ENCODE measurements at places on chromosomes 5 and 9. TPM values are rescaled to one million over a fixed set of nuclear protein-coding genes. Genes with fewer than 3 reads are reported as not detected.

NR2F1-AS1 gene
- not detected for total RNA-seq

GFI1B gene
- not detected for total RNA-seq

DMRT3 gene
- total RNA-seq: not detected

DNA sequence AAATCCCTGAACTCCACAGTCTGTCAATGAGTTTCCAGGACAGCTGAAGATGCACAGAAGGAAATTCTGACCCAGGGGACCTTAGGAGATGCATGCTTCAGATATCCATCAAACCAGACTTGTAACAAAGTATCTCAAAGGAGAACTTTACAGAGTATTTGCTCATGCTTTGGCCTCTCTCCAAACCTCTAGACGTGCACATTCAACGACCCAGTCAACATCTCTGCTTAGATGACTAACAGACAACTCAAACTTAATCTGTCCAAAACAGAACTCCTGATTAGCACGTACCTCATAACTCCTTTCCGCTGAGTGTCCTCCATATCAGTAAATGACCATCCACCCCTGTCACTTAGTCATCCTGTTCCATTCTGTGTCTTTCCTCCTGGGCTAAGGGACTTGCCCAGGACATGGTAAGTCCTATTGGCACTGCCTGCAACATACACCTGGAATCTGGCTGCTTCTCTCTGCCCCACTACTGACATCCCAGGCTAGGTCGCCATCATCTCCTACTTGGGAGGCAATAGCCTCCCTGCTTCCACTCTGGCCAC, 107.4 kb downstream of the LMNB1 start:
- DNase-seq: no peak

DNA sequence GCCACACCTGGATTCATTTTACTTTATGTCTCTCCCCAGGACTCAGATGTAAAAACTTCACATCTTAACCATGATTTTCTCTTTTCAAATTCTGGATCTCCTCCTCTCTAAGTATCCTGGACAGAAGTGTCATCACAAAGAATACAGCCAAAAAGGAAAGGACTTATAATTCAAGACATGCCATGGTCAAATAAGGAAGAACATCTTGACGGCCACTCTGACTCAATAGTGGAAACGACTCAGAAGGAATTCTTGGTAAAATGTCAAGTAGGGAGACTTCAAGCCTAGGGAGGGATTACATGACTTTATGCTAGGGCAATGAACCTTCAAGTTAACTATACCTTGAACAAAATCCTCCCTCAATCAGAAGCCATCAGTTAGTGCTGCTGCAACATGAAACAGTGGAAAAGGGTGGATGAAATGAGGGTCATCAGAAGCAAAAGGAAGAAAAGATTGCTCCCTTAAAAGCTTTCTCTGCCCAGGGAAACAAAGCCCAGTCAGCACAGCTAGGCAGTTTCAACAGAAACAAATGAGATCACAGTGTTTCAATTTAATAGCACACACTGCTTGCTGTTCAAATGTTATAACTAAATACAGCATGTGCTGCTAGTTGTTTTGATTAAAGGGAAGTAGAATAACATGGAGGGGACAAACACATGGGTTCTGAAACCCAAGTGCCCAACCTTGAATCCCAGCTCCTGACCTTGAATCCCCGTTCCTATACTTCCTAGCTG, 101.4 kb downstream of the LPAR1 start:
- DNase-seq: no peak

- DNase-seq: no peak
Measured at GRCh38 chr5:143456952-143457547, 53.6 kb upstream of the NR3C1 start.

- no peak for DNase-seq
Measured at GRCh38 chr5:137191179-137191578, 307.9 kb downstream of the SPOCK1 start.

- DNase-seq: no peak
Measured at GRCh38 chr5:179142434-179143198, 82.4 kb downstream of the ZNF354C start.
